KG1 (cell line): ENCODE measurements at places on chromosomes 1 and 21.

- peak; percentile 50 for DNase-seq
Observed at GRCh38 chr1:87334351-87335174, 5.9 kb downstream of the LMO4 start.

- DNase-seq = no peak
Observed at GRCh38 chr1:206560007-206560716, 52.1 kb downstream of the EIF2D start.

GRCh38 chr1:65477414-65478378 lies 57.2 kb downstream of the LEPR start:
- DNase-seq = no peak

- no peak for DNase-seq
Observed at GRCh38 chr1:12654657-12655056, 10.8 kb downstream of the AADACL4 start.

DNA sequence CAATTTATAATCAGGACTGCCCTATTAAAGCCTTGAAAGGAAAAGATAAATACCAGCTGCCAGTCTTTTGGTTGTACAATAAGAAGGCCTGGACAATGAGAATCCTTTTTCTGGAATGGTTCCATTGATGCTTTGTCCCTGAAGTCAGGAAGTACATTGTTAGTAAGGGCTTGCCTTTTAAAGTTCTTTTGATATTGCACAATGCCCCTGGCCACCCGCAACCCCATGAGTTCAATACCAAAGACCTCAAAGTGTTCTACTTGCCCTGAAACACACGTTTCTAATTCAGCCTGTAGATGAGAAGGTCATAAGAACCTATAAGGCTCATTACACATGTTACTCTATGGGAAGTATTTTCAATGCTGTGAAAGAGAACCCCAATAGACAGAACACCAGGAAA lies 112.1 kb downstream of the OLFM3 start:
- no peak for DNase-seq

DNA sequence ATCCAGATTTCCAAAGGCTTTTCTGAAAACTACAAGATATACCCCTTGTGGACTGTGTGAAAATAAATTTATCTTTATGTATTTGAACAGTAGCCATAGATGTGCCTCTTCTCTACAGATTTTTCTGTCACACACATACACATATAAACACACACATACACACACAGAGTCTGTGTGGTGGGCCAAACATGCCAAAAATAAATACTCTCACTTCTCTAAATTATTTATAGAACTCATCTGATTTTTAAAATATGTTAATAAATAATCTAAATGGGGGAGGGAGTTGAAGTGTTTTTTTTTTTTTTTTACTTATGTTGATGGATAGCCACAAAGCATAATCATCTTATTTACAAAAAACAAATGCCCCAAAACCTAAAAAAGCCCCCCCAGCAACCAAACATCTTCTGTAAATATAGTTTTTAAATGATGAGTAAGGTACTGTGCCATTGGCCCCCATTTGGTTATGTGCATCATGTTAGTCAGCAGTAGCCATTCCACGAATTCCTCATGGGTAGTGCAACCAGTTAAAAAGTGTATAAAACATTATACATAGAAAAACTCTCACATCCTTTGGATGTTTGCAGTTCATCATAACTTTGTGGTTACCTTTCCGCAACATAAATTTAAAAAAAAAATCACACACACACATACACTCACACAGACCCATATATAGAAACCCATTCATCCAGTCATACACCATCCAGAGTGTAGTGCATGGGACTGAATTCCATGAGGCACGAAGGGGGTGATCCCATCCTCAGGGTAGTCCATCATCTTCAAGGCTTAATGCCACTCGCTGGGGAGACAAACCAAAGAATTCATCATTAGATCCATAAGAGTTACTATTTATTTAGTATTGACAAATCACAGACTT lies 8.2 kb upstream of the MAGOH start:
- DNase-seq = no peak

DNA sequence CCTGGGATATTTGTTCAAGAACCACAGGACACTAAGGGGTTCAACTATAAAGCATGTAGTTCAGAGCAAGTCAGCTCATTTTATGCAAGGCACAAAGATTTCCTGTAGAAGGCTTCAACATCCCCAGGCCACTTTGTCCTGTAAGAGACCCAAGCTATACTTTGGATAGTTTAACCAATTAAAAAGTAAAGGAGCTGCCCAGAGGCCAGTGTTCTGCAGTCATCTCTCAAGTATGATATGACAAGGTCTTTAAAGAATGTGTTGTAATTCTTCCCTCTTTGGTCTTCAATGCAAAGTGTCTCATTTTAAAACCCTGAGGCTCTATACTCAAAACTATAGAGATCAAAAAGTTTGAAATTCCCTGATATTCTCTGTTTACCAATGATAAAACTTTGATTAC lies 34.1 kb downstream of the KRTAP20-3 start:
- DNase-seq = no peak

GRCh38 chr1:227771771-227772170 lies 36.5 kb downstream of the SNAP47 start:
- DNase-seq = no peak

DNA sequence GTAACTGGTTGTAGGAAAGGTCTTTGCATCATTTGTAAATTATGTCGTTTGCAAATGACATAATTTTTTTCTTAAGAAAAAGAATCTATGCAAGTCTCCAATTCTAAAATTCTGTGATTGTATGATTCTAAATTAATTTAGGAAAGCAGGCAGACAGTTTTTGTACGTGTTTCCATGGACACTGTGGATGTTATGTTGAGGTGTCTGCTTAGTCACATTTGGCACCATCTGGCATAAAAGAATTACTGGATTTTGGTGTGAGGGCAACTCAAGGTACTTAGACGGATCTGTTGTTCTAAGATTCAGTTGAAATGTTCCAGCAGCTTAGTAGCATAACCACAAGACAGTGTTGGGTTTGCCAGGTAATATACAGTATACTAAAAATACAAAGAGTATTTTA lies 42.5 kb downstream of the C1orf21 start:
- DNase-seq = no peak

GRCh38 chr1:46030074-46030870 lies 102.2 kb downstream of the PIK3R3 start:
- no peak for DNase-seq

GRCh38 chr1:16235944-16236510 lies 956 bp downstream of the CPLANE2 start:
- DNase-seq = peak; percentile 39

GRCh38 chr21:44366586-44367211 lies 13.3 kb downstream of the TRPM2 start:
- DNase-seq = no peak

- no peak for DNase-seq
Observed at GRCh38 chr1:44822131-44822701, 13.9 kb downstream of the BTBD19 start.

DNA sequence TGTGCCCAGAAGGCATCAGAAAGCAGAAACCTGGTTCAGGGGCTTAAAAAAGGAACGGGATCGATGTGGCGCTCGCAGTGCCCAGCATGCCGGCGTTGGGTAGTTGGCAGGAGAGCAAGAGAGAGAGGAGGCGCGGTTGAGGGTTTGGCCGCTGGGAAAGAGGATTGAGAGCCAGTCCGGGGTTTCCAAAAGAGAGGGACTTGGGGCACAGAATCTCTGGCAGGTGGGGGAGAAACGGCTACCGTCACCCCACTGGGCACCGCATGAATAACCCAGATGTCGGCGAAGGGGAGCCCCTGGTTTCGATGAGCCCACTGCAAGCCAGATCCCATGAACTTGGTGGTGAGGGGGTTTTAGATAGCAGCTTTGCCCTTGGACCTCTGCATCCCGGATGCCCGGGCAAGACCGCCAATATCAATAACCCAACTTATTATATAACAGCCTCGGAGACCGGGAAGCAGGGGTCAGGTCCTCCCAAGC lies 60.4 kb upstream of the ACOT11 start:
- no peak for DNase-seq

- peak; percentile 22 for DNase-seq
Observed at GRCh38 chr1:160997323-160998038, 23.5 kb downstream of the F11R start.
